Astrocyte of the hippocampus (primary cell): ENCODE measurements at places on chromosomes 5 and 9.
A peak's percentile ranks its signal among the peaks of the same experiment; 100 is the strongest.

- no peak for DNase-seq
Measured at GRCh38 chr9:76798527-76798926, 34.3 kb downstream of the PCA3 start.

GRCh38 chr5:154755361-154756008, at the start of gene LARP1:
Gene LARP1 (plus strand): TSS chr5:154755377. CDS start chr5:154755758, 381 bp downstream.
- peak; percentile 63 for DNase-seq

- no peak for DNase-seq
Measured at GRCh38 chr9:91197232-91198181, 164.2 kb downstream of the AUH start.

DNA sequence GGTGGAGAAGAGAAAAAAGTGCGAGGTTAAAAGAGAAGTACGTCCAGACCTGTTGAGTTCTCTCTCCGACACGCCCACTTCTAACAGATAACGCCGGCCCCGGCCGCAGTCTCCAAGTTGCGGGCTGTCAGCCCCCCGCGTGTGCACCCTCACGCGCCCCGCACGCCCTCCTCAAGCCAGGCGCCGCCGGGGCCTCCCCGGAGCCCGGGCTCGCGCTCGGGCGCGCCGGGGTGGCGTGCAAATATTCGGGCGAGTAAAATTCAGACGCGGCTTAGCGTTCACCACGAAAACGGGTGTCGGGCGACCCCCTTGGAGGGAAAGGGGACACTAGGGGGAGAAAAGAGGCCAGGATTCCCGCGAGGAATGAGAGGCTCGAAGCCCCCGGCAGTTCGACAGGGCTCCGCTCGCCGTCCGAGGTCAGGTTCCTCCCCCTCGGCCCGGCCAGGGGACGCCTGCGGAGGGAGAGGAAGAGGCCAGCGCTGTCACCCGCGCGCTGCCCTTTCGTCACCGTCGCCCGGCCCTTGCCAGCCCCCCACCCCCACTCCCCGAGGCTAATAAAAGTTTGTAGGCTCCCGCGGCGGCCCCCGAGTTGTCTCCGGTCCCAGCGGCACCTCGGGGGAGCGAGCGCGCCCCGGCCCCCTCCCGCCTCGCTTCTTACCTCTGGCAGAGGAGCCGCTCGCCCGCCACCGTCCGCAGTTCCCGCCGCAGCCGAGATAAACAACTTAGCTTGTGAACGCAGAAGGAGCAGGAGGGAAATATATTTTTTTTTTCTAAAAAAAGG, 743 bp downstream of the NR3C1 start:
- DNase-seq = peak; percentile 74

DNA sequence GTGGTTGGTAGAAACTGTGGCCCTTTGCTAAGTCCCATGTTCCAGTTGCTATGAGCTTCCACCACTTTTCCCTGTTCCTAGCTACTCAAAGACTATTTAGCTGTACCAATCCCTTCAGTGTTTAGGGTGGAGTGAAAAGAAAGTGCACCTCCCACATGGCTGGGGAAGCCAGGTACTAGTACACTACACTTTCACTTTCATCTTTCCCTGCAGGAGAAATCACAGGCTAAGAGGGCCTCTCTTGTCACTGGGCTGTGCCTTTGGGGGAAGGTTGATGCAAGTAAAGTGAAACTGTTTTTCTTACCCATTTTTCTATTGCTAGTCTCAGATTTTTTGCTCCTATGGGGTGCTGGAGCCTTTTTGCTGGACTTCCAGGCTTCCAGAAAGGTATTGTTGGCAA, 33.5 kb upstream of the CKS2 start:
- peak; percentile 21 for DNase-seq

DNA sequence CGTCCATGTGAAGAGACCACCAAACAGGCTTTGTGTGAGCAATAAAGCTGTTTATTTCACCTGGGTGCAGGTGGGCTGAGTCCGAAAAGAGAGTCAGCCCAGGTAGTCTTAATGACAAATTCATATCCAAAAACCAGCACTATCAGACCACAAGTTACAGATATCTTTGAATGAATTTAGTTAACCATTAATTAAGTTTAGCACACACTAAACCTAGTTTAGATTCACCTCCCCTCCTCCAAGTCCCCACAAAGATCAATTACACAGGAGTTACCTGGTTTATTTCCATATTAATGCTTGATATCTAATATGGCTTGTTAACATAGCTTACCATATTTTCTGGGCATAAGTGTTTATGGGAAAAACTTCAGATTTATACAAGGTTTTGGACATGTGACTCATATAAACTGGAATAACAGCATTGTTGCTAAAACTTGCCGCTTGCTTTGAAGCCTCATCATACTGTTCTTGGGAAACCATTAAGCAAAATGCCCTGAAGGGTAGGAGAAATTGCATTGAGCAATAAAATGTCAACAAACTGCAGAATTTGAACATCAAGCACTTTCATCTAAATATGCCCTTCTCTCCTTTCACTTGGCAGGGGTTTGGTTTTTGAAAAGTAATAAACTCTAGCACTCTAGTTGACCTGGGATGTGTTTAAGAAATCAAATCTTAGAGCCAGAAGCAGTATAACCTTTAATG, 166.9 kb downstream of the SNCAIP start:
- no peak for DNase-seq

DNA sequence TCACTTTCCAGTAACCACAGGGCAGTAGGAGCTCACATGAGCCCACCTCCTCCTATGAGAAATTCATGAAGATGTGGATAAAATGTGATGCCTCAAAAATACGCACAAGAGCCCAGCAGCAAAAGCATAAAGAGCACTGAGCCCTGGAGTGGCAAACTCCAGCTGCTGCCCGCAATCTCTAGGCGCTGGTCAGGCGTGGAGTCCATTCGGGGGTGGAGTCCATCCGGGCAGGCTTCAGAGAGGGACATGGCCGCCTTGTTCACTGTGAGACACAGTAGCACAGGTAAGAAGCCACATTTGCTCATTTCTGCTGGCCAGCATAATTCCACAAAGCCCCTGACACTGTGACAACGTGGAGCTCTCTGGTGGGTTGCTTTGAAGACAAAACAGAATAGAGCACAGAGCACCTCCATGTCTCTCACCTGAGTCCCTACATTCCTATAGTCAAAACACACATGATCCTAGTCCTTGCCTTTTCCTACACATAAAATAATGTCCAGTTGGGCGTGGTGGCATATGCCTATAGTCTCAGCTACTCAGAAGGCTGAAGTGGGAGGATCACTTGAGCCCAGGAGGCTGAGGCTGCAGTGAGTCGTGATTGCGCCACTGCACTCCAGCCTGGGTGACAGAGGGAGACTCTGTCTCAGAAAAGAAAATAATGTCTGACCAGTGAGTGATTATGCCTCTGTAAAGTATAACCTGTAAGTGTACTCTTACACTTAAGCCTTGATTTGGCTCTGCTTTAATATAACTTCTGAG, 365.2 kb downstream of the GADD45G start:
- no peak for DNase-seq

GRCh38 chr9:134600836-134601638, 40.6 kb upstream of the COL5A1 start:
- no peak for DNase-seq

DNA sequence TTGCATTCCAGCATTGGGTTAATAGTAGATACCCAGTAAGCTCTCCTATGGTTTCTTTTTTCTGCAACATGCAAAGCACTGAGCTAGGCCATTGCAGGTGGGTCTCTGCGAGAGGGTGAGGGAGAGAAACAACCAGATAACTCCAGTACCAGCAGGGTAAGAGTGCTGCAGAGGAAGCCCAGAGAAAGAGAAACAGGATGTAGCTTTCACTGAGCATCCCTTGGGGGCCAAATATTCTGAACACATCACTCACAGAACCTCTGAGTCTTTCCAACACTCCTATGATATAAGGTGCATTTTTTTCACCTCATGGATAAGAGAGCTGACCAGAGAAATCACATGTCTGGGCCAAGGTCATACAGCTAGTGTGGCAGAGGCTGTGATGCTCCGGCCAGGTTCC, 76.7 kb downstream of the TRIM32 start:
- DNase-seq = no peak

DNA sequence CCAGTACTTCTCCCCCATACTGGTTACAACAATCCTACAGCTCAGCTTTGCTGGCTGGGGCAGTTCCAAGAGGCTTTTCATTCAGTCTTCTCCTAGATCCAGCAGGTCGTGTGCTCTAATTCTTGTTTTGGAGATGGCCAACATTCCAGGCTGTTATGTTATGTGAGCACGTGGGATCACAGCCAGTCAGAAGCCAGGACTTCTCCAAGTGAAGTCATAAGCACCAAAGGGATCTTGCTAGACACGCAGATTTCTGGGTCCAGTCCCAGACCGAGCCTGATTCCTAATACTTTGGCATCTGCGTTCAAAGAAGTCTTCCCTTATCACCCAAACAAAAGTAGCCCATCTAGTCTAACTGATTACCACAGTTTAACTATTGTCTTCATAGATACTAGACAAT, 1.4 kb upstream of the LARP1 start:
- DNase-seq = peak; percentile 92

GRCh38 chr9:14515571-14516198, 177.5 kb downstream of the ZDHHC21 start:
- peak; percentile 29 for DNase-seq

- peak; percentile 69 for DNase-seq
Measured at GRCh38 chr5:58085800-58086199, 374.1 kb downstream of the PLK2 start.

DNA sequence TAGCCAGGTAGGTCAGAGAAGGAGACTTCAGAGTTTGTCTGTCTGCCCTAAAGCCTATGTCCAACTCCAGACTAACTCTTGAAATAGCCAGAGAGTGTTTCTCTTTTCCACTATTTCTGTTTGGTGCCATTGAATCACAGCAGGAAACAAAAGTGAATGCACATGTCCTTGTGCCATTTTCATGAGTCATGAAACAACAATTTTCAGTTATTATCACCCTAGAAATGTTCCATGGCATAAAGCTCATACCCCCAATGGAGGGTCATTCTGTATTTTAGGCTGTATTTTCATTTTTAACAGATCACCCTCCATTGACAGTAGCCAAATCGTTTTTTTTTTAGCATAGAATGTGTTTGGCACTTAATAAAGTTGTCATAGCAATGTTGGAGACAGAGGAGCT, 124.7 kb downstream of the PAPPA start:
- peak; percentile 55 for DNase-seq

DNA sequence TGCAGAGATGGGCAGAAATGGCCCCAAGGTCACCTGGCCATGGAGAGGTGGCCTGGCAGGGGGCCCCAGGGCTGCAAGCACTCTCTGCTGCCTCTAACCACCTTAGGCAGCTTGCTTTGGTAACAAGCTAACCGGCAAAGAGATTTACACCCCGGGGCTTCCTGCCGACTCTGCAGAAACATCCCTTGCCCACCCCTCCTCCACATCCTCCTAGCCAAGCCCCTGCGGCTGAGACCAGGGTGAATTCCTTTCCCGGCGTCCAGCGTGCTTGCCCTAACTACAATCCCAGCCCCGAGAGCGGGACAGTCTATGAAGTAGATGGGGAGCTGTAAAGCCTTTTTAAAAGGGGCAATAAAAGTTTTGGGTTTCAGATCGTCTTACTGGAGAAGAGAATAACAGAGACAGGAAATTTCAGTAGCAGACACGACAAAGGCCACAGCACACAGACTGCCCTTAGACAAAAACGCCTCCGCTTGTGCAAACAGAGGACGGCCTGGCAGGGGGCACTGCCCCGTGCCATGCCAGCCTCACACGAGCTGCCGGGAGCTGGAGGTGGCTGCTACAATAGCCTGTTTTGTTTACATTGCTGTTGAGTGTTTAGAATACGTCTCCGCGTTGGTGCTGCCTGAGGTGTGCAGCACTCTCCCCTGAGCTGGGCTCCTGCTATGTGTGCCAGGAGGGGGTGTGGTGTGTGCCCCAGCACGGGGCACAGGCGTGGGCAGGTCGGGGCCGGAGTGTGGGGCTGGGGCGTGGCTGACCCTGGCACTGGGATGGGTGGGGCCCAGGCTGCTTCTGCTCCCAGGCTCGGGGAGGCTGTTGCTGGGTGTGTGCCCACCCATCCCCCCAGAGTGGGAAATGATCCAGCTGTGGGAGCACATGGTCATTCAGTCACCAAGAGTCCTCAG, 15.3 kb downstream of the MYMK start:
- DNase-seq = peak; percentile 72

DNA sequence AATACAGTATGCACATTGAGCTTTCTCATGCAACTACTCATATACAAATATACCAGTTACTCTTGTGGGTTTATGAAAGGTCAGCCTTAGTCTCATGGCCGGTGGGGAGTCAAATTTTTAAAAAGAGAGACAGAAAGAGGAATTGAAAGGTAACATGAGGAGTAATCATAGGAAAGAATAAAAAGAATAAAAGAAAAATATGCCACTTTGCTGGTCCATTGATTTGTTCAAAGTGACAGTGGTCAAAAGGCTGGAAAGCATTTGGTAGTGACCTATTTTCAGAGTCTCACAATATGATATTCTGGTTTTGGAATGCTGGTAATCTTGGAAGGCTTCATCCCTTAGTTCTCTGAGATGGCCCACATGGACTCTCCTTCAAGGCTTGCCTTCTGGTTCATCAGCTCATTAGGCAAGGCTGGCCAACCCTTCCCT, 67.0 kb downstream of the ZNF366 start:
- no peak for DNase-seq

DNA sequence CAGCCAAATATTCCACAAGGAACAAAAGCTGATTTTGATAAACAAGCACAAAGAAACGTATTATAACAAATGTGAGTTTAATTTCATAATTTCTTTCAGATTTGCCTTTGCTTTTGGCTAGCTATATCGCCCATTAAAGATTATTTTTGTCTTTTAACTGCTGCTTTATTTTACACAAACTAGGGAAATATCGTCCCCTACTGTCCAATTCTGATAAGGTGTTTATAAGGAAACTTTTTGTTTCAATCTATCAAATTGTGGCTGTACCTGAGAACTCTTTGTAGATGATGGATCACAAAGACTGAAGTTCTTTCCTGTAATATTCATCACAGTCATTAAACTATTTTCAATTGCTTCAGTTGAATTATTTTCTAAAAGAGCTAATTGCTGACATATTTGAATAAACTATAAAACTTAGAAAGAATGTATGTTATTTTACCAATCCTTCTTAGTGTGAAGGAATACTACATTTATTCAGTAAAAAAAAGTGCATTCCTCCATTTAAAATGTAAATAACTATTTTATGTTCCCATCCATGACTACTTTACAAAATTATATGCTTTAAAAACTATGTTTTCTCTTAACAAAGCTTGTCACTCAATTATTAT, 431.3 kb upstream of the ITGA1 start:
- peak; percentile 16 for DNase-seq

DNA sequence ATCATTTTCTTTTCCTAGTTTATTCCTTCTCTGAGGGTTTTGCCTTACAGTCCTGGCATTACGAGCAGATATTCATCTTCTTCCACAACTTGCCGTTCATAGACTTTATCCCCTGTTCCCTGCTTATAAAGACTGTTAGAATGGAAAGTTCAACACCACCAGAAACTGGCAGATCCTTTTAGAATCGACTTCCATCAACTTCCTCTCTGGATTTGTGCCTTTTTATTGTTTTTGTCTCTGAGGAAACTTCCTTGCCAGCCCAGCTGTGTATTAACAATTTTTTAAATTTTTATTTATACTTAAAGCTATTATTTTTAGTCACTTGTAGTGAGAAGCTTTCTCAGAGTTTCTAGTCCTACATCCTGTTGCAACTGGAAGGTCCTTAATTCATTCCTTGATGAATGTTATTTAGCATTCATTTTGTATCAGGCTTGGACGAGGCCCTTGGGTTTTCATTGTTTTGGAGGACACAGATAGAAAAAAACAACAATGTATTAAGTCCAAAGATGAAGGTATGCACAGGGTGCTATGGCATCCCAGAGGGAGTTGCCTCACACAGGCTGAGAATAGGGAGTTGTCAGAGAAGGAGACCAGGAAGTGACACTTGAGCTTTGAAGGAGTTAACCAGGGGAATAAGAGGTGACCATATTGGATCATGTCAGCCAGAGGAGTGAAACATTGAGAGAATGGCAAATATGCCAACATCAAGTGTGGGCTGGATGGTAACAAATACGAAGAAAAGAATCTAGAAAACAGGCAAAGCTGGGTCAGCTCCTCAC, 81.3 kb downstream of the ADAMTSL1 start:
- no peak for DNase-seq
